Stimulated activated CD8-positive, alpha-beta memory T cell treated with anti-CD3 and anti-CD28 coated beads, Interleukin-7, amount 100 ng/mL, for 1 hour (primary cell): ENCODE measurements at places on chromosomes 1 and 21.

GRCh38 chr1:24992761-24993211 is 62.7 kb upstream of the RUNX3 start:
- no peak for DNase-seq

- no peak for DNase-seq
Observed at GRCh38 chr1:171623651-171624331, 1.7 kb downstream of the MYOCOS start.

DNA sequence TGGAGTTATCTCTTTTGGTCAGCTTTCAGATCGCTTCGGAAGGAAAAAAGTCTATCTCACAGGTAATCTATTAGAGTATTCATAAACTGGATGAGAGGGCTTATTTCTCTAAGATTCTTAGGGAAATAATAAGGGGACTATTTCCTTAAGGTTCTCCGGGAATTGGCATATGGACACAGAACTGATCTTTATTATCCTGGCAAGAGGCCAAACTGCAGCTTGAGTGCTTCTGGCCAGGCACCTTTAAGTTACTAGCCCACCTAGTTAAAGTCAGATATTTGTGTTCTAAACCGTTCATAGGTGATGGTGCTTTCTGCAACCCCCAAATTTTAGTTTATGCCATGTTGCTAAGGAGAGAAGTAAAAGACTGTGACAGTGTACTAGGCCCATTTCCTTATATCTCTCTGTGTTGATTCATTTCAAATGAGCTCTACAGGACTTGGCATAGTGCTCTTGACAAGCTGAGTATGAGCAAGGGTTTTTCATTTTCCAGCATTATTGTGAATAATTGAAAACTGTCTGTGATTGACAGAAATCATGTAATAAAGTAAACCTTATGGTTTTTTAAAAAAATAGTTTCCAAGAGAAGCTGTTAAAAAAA is 43.4 kb downstream of the SLC22A15 start:
- no peak for DNase-seq

DNA sequence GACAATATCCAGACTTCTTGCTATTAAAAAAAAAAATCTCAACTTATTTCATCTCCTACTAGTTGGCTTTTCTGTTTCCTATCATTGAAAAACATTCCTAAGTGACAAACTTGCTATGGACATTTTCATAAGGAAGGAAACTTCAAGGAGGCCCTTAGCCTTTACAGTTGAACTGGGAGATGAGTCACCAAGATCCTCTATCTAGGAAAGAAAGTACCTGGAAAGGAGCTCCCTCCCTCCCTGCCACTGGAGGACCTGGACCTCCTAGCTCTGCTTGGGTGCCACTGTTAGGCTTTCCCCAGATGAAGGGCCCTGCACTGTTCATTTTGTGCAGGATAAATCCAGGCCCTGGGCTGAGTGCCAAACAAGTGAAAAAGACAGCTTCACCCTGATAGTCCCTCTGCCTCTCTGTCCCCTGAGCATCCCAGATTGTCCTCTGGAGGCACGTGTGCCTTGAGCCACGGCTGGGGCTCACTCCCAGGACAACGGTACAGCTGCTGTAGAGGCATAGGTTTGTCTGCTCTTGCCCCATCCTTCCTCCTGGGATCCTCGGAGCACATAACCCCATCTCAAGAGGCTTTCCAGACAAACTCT is 40.2 kb upstream of the SOX13 start:
- DNase-seq: no peak

- DNase-seq: no peak
Observed at GRCh38 chr21:35208104-35208503, 159.0 kb upstream of the RUNX1 start.

DNA sequence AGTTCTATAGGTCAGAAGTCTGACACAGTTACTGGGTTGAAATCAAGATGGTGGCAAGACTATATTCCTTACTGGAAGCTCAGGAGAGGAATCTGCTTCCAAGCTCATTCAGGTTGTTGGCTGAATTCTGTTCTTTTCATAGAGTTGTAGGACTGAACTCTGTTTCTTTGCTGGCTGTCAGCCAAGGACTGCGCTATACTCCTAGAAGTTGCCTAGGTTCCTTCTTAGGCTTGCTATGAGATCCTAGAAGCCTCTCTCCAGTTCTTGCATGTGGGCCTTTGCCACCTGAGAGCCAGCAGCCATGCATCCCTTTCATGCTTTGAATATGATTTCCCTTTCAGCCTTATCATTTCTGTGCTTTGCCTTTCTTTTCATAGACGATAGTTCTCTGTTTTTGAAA is 176.4 kb downstream of the RPS6KC1 start:
- no peak for DNase-seq

- no peak for DNase-seq
Observed at GRCh38 chr1:234730475-234730769, 120.4 kb upstream of the IRF2BP2 start.

DNA sequence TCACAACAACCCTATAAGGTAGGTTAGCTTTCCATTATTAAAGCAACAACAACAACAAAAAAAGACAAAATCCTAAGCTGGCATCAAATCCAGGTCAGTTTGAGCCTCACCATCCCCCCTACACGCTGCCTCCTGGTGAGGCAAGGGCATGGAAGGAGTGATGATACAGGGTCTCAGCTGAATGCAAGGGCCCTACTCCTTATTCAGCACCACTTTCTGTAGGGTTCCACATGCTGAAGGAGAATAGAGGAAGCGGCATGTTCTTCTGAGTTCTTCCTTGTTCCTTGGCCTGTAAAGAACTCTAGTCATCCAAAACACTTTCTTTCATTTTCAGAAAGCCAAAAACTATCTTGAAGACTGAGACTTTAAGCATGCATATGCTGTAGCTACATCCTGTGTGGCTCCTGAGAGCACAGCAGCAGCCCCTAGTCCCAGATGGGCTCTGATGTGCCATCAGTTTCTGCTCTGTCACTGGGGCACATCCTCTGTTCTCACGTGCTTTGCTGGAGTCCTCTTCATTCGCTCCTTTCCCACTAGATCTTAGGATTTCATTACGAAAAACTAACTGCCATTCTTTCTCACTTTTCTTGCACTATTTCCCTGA is 6.2 kb downstream of the ILDR2 start:
- DNase-seq: no peak

DNA sequence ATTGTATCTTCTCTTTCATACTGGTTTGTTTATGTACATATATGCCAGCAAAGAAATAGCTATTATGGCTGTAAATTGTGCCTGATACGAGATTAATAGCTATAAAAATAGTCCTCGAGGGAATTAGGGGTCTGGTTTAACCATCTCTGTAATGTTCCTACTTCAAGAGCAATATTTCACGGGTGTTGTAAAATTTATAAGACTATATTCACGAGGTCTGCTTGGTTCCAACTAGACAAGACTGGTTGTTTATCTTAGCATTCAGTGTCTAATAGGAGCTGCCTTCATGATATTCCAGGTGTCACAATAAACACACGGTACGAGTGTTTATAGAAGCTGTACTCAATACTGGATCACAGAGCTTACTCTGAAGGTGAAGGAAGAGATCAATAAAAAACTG is 389.9 kb downstream of the SIPA1L2 start:
- DNase-seq: no peak

GRCh38 chr1:85303440-85304162 is 27.2 kb upstream of the BCL10 start:
- DNase-seq: no peak

- no peak for DNase-seq
Observed at GRCh38 chr1:232628335-232629249, 1.3 kb downstream of the SIPA1L2 start.

DNA sequence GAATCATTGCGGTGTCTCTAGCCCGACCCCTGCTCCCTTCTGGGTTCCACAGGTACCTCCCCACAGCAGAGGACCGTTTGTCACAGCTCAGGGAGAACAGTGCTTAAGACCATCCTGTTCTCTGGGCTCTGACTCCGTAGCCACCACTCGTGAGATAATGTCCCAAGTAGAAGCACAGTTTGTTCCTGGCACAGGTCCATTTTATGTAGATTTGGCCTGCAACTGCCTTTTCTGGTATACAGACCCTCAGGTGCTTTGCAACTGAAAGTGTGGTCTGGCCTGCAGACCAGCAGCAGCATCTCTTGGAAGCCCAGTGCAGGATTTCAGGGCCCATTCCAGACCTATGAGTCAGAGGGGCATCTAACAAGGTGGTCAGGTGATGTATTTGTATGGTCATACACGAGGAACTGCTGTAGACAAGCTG is 28.4 kb upstream of the TMEM125 start:
- DNase-seq: no peak

- DNase-seq: no peak
Observed at GRCh38 chr1:93625582-93626327, 55.9 kb downstream of the BCAR3 start.

DNA sequence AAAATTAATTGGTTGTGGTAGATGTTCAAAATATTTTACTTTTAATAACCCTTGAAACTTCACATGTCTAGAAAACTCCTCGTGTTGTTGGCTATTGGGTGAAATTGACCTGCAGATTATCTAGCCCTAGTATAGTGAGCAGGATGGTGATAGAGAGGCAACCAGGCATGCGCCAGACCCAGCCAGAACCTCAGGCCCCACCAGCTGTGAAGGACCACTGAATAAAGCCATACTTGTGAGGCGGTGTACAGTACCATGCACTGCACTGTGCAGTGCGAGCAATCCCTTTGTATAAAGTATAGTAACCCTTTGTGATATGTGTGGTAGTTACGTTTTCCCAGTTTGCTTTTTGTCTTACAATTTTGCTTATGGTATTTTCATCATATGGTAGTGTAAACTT is 8.5 kb downstream of the TTF2 start:
- DNase-seq: no peak

- DNase-seq: no peak
Observed at GRCh38 chr21:14366998-14367397, 15.9 kb downstream of the HSPA13 start.

- no peak for DNase-seq
Observed at GRCh38 chr1:42945164-42945563, 13.5 kb downstream of the SLC2A1 start.

DNA sequence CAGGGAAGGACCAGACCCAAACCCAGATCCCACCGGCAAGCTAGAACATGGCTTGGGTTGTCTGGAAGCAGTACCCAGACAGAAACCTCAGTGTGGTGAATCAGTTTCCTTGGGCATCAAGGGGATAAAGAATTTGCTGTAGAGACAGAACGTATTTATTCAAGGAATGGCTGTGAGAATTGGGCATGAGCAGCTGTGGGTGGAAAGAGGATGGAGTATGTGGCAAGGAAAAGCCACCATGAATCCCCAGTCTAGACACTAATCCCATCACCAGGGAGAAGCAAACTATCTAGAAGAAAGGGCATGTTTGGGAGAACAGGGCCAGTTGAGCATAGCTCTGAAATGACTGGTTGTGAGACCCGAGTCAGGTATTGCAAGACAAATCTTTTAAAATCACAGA is 109.2 kb downstream of the TOMM20 start:
- DNase-seq: no peak

- DNase-seq: no peak
Observed at GRCh38 chr1:204513117-204513716, 3.0 kb upstream of the MDM4 start.

DNA sequence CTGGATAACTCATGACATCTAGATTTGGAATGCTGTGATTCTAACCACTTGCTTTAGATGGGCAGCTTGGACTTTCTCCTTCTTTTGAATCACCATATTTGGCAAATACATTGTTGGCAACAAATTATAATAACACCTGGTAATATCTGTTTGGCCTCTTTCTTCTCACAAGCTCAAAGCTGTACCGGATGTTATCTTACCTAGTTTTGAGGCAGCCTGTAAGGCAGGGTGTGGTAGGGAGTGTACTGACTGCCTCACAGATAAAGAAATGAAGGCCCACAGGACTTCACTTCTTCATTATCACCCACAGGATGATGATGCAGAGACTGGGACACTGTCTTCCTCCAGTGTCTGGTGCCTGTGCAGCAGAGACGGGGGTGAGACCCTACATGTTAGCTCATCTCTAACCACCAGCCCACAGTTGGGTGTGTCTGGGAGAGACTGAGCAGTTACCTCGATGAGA is 28.5 kb downstream of the TUFT1 start:
- no peak for DNase-seq

GRCh38 chr1:217240656-217241055 is 390.2 kb downstream of the GPATCH2 start:
- no peak for DNase-seq

DNA sequence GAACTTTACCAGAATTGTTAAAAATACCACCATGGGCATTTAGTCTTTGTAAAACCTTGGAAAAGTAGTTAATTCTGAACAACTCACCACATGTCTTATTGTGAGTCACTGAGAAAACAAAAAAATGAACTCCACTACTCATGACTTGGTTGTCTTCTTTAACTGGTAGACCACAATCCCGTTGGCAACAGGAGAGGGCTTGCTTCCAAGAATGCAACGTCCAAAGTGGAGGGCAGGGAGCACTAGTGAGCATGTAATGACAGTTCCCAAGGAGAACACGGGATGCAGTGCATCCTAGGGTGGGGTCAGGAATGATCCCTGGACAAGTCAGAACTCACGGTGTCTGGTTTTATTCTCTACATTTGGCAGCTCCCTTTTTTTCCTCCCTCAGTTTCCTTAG is 15.2 kb upstream of the HMCN1 start:
- no peak for DNase-seq

DNA sequence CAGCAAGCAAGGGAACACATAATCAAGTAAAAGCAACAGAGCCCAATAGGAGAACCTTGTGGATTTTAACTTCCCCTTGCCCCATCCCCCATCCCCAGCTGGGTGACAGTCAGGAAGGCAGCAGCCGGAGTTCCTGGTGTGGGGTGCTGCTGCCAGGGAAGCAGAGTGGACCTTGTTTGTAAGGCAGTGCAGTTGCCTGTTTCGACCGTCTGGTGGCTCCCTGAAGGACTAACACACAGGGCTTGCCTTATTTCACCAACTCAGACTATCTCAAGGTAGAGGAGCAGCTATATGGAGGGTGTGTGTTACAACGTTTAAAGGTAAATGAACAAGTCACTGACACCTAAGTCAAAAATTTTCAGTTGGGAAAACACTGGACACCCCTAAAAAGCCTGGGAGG is 6.6 kb downstream of the KRTAP10-8 start:
- DNase-seq: no peak

DNA sequence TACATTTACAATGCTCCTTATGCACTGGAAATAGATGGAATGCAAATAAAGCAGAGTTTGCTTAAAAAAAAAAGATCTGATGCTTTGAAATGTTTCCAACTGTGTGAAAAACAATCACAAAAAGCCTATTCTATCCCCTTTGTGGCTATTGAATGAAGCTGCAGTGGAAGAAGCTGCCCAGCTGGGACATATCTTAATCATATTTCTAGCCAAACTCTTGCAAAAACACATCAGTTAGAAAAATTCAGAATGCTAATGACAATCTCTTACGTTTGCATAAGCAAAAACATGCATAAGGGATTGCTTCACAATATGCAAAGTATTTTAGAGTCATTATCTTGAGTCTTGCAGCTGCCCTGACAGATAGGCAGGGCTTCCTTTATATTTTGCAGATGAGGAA is 526.4 kb upstream of the USP24 start:
- DNase-seq: no peak

GRCh38 chr1:99566290-99567021 is 79.5 kb upstream of the PALMD start:
- no peak for DNase-seq

- no peak for DNase-seq
Observed at GRCh38 chr1:200147094-200147493, 119.6 kb downstream of the NR5A2 start.
